Dorsolateral prefrontal cortex (tissue), 122 donors: ENCODE measurements at places on chromosomes 3 and 15. TPM values are rescaled to one million over a fixed set of nuclear protein-coding genes. Genes with fewer than 3 reads are reported as not detected.

- no peak for DNase-seq
Measured at GRCh38 chr3:46960081-46960701, 16.4 kb downstream of the CCDC12 start.

DNA sequence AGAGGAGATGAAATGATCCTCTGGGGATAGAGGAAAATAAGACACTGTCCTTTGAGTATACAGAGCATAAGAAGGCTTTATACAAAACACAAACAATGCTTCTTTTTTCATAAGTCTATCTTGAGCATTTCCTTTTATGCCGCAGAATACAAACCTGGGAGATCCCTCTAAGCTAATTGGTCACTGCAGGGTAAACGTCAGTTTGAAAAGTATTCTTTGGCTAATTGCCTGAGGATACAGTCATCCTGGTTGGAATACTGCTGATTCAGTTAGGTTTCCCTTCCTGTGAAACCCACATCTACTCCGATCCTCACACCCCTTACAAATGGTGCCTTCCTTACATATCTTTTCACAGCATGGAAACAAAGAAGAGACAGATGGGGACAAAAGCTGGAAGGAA lies 10.6 kb downstream of the WNT5A start:
- no peak for DNase-seq

DNA sequence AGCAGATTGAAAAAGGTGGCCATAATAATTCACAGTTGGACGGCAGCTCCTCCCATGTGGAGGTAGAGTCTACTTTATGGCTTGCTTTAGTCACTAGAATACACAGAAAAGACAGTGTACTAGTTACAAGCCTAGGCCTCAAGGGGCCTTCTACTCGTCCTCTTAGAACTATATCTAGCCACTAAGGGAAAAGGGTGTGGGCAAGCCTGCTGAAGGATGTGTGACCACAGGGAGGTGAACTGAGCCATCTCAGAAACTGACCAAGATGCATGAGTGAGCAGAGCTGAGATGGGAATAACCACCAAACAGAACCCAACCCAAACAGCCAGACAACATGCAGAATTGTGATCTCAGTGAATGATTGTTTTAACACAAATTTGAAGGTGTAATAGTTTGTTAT lies 335.6 kb upstream of the LMCD1 start:
- no peak for DNase-seq

DNA sequence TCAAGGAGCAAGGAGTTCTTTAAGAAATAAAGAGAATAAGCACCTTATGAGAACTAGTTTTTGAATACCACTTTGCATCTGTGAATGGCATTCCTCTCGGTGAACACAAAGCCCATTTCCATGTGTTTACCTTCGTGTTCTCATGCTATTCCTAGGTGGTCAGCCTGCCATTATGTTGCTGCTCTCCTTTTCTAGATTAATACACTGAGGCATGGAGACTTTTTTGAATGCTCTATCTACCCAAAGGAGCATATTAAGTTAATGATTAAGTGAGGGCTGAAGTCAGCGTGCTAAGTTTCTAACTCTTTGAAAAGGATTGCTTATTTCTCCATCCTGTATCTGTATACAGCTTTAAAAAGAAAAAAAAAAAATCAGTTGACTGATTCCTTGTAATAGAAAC lies 394.5 kb downstream of the MECOM start:
- no peak for DNase-seq

- DNase-seq = no peak
Measured at GRCh38 chr3:74469713-74470112, 144.7 kb downstream of the CNTN3 start.

DNA sequence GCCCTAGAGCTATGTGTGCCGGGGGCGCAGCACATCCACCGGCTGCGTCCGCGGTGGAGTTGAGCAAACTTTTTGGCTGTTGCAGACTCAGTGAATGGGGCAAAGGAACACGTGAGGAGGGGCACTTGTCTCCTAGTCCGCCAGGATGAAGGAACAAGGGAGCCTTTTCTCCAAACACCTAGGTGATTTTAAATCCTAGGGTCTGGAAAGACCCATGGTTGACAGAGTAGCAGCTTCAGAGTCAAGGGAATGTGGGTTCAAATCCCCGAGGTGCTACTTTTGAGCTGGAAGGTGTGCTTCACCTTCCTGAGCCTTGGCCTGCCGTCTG lies 648 bp downstream of the ACAN start:
- DNase-seq = no peak

GRCh38 chr15:38631119-38632075 lies 66.8 kb upstream of the RASGRP1 start:
- no peak for DNase-seq

SEMA3G gene
- total RNA-seq = 2.5 TPM
